ENCODE measurements at places on chromosomes 7 and 10. TPM values are rescaled to one million over a fixed set of nuclear protein-coding genes. Genes with fewer than 3 reads are reported as not detected.

DNA sequence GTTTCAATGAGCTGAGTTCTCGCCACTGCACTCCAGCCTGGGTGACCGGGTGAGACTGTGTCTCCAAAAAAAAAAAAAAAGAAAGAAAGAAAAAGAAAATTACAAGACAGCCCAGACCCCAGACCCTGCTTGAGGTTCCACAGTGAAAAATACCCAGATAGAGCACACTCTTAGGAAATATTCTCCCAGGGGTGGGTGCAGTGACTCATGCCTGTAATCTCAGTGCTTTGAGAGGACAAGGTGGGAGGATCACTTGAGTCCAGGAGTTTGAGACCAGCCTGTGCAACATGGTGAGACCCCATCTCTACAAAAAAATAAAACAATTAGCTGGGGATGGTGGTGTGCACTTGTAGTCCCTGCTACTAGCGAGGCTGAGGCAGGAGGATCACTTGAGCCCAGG, 41.1 kb upstream of the GTF2IRD1 start:
- DNase-seq, result no peak

DNA sequence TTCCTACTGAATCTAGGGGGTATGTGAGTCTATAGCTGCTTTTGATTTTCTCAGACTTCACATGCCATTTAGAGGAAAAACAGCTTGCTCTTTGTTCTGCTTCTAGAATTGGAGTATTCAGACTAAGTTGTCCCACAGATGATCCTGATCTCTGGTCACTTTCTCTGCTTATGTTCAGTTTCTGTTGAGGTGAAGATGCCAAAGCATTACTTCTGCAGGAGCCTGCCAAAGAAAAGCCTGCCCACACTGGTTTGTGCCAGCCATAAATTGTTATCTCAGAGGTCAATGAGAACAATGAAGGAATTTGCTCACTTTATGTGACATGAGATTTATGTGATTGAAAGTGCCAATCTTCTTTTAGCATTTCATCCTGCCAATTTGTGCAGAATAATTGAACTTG, 163.6 kb downstream of the CDK14 start:
- DNase-seq, result no peak

GRCh38 chr10:131662851-131663250, 238.0 kb upstream of the PPP2R2D start:
- DNase-seq, result no peak

DNA sequence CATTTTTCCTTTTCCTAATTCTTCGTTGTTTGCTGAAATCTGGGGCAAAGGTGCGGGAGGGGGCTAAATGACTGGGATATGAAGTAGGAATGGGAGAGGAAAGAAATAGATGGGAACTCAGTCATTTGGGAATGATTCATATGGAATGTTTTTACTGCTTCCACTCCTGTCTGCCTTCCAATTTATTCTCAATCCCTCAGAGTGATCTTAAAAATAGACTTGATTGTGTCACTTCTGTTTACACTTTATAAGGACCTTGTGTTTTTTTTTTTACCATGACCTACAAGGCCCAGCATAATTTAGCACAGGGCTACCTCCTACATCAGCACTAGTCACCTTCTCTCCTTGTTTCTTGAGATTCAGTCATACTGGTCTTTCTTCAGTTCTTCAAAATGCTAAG, 97.9 kb downstream of the PTEN start:
- DNase-seq, result no peak

DNA sequence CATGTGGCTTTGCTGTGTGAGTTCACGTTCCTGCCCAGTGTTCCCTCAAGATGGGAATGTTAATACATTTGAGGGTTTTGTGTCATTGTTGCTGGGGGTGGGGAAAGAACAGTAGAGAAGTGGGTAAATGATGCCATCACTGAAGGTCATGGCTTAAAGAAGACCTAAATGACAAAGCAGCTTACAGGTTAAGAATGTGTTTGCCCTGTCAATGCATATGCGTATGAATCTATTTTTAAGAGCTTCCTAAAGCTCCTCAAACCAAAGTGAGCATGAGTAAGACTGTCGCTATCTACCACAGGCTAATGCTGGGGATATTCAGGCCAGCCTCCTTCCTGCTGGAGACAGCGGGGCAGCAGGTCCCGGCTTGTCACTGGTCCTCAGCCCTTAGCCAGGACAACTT, 162.9 kb downstream of the CREB5 start:
- no peak for DNase-seq

GRCh38 chr7:74443543-74444247, 10.0 kb upstream of the GTF2IRD1 start:
- DNase-seq, result no peak

- DNase-seq, result no peak
These were observed 37.5 kb downstream of the AGAP4 start for GRCh38 chr10:45809837-45810236.

- DNase-seq, result peak; percentile 89
These were observed at the start of gene GSTO1 for GRCh38 chr10:104254493-104255310. Gene GSTO1 (plus strand): TSS chr10:104254892. CDS start chr10:104254929, 37 bp downstream.

DNA sequence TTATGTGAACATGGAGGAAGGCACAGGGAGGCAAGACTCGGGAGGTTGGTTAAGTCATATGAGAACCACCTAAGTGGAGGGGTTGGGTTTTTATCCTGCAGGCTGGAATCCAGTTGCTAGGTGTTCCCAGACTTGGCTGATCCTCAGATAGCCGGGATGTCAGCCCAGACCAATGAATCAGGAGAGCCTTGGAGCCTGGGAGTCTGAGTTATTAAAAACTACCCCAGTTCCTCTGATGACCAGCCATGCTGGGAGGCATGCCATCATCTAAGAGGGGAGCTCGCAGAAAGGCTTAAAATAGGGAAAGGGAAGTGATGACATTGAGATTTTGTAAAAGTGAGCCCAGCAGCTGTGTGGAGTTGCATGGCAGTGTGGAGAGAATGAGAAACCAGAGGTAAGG, 238.1 kb downstream of the ZNF248 start:
- DNase-seq, result no peak

DNA sequence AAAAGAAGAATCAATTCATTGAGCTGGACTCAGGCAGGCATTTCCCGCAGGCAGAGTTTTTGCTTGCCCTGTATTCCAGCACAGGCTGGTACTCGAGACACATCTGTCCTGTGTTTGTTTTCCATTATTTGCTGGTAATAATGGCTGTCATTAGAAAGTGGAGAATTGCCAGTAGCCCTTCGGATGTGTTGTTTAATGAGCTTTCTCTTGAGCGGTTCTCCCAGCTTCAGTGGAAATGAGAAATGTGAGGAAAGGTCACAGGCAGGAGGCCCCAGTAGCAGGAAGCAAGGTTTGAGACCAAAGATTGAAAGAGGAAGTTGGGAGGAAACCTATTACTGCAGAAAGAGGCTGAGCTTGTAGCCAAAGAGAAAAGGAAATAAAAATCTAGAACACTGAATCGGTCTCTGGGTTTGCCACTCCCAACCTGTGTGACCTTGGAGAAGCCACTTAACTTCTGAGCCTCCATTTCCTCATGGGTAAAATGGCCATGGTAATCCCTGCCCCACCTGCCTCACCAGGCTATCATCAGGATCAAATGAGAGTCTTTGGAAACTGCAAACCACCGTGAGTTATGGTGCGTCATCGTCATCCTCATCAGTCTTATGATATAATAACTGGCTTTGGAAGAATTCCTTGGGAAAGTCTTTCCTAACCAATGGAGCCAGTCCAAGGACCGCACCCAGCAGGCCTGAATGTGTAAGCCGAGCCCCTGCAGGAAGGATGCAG, 67.7 kb downstream of the TACR2 start:
- DNase-seq, result peak; percentile 88

GRCh38 chr7:139111811-139112301, 2.3 kb upstream of the ZC3HAV1 start:
- no peak for DNase-seq

DNA sequence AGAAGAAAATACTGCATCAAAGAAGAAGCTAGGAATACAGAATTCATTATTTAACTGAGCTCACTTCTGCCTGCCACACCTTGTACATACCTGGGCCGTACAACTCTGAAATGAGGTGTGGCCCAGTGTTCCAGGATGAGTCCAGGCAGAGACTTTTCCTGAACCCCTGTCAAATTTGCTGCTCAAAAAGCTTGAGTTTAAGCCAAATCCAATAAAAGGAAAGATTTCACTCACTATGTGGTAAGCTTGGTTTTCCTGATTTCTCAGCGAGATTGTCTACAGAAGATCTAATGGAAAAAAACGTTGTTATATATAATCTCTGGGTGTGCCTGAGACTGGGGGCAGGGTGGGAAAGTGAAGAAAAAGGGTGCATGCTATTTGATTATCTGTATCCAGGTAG, 72.1 kb upstream of the EGFR start:
- DNase-seq, result no peak

DNA sequence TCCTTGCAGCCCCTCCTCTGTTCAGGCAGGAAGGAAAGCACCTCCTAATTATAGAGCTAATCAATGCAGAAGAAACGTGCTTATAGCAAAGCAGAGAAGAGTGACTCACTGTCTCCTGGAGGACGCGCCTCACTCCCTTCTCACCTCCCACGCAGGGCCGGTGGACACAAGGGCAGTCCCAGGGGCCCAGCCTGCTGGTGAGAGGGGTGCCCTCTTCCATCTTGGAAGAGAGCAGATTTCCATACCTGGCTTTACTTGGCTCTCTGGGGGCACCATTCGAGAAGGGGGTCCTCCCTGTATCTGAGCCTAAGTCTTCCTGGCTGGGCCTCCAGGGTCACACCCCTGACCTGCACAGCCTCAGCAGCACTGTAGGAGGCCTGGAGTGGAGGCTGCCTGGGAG, 55.8 kb downstream of the RASGEF1A start:
- no peak for DNase-seq

GRCh38 chr10:69303632-69304051, 25.3 kb downstream of the HK1 start:
- no peak for DNase-seq

DNA sequence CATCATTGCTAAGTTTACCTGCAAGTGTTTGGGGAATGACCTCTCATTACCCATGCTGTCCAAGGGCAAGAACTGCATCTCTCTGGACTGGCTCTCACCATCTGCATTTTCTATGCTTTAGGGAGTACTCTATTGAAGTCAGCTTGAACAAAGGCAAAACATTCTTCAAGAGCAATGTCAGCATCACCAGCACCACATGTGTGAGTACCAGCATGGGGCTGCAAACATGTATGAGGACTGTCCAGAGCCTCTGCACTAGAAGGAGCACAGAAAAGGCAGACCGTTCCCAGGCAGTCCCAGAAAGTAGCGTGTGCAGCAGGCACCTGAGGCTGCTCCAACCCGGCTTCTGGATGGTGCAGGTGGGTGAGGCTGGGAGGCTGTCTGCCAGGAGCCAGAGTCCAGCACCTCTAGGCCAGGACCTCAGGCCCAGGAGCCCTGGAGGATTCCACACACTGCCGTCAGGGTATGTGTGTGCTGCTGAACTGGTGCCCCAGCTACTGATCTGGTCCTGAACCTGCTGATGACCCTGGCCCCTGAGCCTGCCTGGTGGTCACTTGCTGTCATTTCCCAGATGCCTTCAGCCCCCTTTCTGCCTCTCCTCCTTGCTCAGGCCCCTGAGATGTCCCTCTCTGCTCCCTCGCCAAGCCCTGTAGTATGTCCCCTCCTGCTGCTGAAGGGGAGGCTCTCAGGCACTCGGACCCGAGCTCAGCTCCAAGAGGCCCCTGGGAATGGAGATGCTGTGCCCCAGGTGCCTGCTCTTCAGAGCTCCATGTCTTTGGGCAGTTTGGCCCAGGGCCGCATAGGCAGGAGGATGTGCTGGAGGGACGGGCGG, 20.7 kb downstream of the ANTXRL start:
- no peak for DNase-seq

- DNase-seq, result no peak
These were observed 4.4 kb downstream of the PSPH start for GRCh38 chr7:56046721-56047445.

- no peak for DNase-seq
These were observed 61.3 kb downstream of the GALNT17 start for GRCh38 chr7:71193099-71193810.

- DNase-seq, result no peak
These were observed 246.8 kb downstream of the ELMO1 start for GRCh38 chr7:37201876-37202198.

TACC2 gene
- 298 TPM for total RNA-seq

CALCR gene
- 0.28 TPM for total RNA-seq

NPM3 gene
- total RNA-seq, result 5.0 TPM

PNLIPRP2 gene
- not detected for total RNA-seq

AKR1C4 gene
- total RNA-seq, result not detected

VWC2 gene
- 11.0 TPM for total RNA-seq

CALML5 gene
- total RNA-seq, result not detected

TRIM73 gene
- total RNA-seq, result 1.1 TPM
